ENCODE measurements at places on chromosomes 6 and 20. TPM values are rescaled to one million over a fixed set of nuclear protein-coding genes. Genes with fewer than 3 reads are reported as not detected.

The METTL24 gene
- polyA plus RNA-seq = 12.8 TPM

The VSTM2L gene
- polyA plus RNA-seq = 1.9 TPM

The TREML4 gene
- polyA plus RNA-seq = not detected

The PET117 gene
- 22.4 TPM for polyA plus RNA-seq

The CAPN11 gene
- polyA plus RNA-seq = 0.14 TPM

The KIAA0408 gene
- 4.1 TPM for polyA plus RNA-seq

The PGC gene
- 0.17 TPM for polyA plus RNA-seq

The ZBTB12 gene
- 21.6 TPM for polyA plus RNA-seq

The RGS17 gene
- 2.6 TPM for polyA plus RNA-seq

The MEI4 gene
- polyA plus RNA-seq = 2.2 TPM

The CAGE1 gene
- polyA plus RNA-seq = not detected

- DNase-seq = no peak
Observed at GRCh38 chr6:169528755-169529154, 173.1 kb downstream of the WDR27 start.

DNA sequence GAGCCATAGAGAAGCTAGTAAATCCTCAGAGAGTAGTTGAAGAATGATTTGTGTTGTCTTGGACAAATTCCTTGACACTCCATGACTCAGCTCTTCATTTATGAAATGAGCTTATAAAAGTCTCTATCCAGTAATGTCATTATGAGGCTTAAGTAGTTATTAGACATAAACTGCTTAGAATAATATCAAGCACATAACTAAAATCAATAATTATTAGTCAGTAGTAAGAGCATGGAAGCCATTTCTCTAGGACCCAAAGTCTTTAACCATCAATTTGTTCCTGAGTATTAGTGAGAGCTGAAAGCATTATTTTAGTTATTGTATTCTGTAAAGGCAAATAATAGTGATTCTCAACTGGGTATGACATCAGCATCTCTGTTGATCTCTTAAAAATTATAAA, 1140.2 kb downstream of the HACE1 start:
- no peak for DNase-seq

GRCh38 chr20:58377766-58378401, 11.1 kb upstream of the VAPB start:
- no peak for DNase-seq

- DNase-seq = no peak
Observed at GRCh38 chr20:60085551-60086132, 127.4 kb downstream of the CDH26 start.

- DNase-seq = no peak
Observed at GRCh38 chr6:46270336-46270735, 99.6 kb upstream of the ENPP5 start.

- no peak for DNase-seq
Observed at GRCh38 chr20:54565255-54565654, 89.9 kb downstream of the DOK5 start.

DNA sequence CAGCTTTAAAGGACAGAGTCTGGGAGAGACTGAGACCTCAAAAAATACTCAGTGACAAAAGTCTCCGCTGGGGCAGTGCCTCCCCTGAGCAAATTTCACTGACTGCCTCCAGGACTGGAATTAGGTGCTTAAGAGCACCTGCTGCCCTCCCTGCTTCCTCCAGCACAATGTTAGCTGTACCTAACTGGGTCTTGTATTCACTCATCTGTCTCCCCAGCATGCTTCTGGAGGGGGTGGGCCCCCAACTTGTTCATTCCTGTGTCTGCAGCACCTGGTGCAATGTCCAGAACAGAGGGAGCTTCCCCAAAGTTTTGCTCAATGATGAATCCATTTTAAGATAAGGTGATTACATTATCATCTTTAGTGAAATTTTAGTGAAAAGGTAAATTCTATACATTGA, 650.7 kb downstream of the KIF16B start:
- no peak for DNase-seq

DNA sequence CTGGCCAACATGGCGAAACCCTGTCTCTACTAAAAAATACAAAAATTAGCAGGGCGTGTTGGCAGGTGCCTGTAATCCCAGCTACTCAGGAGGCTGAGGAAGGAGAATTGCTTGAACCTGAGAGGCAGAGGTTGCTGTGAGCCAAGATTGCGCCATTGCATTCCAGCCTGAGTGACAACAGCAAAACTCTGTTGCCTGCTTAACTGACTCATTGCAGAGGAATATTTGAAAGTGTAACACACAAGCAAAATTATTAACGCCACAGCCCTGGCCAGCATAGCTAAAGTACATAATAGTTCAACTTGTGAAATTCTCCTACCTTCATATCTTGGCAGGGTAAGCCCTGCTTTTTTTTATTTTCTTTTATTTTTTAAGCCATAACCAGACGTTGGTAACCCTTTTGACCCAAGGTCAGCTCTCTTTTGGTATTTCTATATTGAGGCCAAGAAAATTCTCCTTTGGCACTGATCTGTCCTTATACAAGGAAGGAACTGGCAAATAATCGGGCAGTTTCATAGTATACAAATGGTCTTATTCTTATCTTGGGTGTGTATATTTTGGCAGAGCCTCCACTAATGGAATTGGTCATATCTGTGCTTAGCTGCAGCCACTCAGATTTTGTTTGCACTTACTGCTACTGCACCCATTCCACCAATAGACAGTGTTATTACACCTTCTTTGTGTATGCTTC, 4.0 kb upstream of the ADGRF5 start:
- no peak for DNase-seq

- DNase-seq = peak; percentile 61
Observed at GRCh38 chr20:57388953-57389694, 2.1 kb upstream of the RBM38 start.

DNA sequence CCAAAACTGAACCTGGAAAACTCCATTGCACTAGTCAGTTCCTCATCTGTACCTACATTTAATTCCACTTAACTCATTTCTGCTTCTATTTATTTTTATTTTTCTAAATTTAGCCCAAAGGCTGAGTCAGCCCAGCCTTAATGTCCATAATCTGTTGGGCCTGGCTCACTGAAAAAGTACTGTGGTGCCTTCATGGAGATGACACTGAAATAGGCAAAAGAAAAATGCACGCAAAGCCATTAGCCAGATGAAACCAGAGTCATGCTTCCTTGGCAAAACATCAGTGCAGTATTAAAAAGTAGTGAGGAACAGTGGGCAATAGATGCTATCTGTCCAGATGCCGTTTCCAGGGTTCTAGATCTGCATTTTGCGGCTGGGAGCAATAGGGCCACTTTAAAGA, 14.7 kb upstream of the PLCB4 start:
- no peak for DNase-seq

GRCh38 chr6:4670824-4671409, 105.3 kb upstream of the CDYL start:
- no peak for DNase-seq

DNA sequence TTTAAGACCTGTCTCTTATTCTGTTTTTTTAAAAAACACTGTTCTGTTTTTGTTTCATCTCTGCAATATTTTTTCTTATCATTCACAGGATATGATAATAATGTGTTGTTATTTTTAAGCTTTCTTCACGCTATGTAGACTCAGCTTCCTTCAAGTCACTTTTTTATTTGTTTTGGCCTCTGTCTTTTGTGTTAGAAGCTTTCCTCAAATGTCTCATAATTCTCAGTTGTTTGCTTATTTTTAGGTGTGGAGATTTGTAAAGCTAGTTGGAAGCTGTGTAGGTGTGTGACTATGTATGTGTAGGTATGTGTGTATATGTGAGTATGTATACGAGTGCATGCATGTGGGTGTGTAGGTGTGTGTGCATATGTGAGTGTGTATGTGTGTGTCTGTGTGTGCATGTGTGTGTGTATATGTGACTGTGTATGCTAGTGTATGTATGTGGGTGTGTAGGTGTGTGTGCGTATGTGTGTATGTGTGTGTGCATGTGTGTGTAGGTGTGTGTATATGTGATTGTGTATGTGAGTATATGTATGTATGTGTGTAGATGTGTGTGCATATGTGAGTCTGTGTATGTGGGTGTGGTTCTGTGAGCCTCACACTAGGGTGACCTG, 16.3 kb upstream of the VEGFA start:
- no peak for DNase-seq

DNA sequence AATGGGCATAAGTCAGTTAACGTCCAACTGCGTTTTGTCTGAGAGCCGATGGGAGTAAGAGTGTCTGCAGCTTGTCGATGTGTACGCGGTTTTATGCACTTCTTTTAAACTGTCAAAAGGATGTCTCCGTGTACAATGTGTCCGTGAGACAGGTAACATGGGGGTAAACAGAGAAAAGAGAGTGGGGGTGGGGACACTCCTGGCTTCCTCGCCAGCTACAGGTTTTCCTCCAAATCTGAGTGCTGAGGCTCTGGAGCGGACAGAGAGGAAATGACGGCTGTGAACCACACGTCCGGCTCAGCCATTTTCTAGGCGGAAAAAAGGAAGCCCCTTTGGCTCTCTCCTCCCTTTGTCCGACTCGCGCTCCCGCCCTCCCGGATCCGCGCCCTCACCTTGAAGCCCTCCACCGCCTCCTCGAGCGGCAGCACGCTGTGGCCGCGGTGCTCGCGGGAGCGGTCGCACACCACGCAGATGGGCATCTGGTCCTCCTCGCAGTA, 916 bp downstream of the TRIM27 start:
- no peak for DNase-seq

- peak; percentile 82 for DNase-seq
Observed at GRCh38 chr6:90216072-90216977, 80.3 kb downstream of the BACH2 start.

GRCh38 chr6:10407674-10408054, 7.2 kb downstream of the TFAP2A start:
- no peak for DNase-seq

DNA sequence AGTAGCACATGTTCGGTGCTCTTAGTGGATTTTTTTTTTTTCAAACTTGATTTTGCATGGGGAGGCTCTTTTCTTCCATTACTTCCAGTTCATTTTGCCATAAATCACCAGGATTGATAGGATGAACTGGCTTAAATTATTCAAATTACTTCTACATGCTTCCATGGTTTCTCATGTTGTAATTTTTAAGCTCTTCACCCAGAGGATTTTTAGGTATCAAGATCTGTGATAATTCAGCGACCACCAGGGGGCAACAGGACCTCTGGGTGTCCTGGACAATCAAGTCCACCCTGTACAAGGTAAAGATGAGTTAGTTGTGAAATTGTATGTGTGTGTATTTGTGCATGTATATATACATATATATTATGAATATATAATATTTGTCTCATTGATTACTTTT, 4.2 kb upstream of the EPHA7 start:
- DNase-seq = peak; percentile 58

GRCh38 chr6:3809982-3810381, 39.2 kb upstream of the FAM50B start:
- DNase-seq = no peak

- DNase-seq = no peak
Observed at GRCh38 chr20:37511610-37512275, 9.3 kb upstream of the NNAT start.

DNA sequence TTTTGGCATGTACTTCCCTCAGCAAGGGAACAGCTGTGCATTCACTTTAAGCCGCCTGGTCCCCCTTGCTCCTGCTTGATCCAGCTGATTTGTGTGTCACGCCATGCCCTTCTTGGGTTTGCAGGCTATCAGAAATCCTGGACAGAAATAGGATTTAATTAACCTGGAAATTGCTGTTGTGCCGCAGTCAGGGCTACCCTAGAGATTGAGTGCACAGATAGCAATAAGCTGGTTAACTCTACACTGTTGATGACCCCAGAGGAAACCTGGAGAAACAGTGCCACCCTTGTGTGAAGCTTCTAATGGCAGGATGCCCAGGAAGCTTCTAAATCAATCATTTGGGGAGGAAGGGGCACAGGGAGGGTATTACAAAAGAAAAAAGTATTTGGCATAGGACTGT, 199.0 kb downstream of the JARID2 start:
- DNase-seq = no peak

DNA sequence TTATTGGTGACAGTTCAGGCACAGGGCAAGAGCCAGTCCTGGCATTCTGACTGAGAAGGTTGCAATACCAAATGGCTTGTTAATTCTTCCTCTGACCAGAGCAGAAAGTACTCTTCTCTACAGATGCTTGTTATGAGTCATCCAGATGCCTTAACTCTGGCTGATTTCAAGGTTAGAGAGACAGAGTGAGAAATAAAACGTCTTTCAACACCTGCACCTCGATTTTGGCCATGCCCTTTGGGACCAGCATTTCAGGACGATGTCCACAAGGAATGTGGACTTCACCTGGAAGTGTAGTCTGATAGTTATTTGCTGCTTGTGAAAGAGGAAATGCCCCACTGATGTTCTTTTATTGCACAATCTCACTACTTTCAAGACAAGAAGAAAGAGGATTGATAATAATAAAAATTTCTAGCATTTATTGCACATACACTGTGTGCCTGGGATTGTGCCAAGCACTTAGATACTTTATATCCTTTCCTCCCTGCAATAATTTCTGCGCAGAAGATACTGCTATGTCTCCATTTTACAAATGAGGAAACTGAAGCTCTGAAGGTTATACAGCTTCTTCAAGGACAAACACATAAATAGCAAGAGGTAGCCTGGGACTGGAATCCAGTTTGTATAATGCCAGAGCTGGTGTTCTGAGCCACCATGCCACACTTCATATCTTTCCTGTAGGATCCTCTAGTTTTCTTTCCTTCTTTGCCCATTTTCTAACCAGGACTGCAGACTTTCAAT, 33.5 kb upstream of the MCM3 start:
- DNase-seq = no peak

- no peak for DNase-seq
Observed at GRCh38 chr6:90237350-90237990, 59.2 kb downstream of the BACH2 start.

DNA sequence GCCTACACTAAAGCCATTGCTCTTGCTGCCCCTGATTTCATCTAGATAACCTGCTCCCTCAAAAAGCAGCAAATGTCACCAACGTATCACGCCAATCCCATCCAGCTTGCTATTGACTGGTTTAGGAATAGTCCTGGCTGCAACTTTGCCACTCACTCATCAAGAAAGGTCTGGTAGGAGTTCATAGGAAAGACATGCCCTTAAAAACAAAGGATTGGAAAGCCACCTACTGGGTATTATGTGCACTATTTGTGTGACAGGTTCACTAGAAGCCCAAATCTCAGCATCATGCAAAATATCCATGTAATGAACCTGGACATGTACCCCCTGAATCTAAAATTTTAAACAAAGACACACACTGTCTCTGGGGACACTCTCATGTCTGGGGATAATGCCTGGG, 170.4 kb upstream of the COL21A1 start:
- no peak for DNase-seq

Measured in right renal pelvis (tissue), 4 donors.